A549 treated with Hydrocortisone at 1 μM for 4 hours (cell line): ENCODE measurements at places on chromosomes 16 and 17. TPM values are rescaled to one million over a fixed set of nuclear protein-coding genes. Genes with fewer than 3 reads are reported as not detected.

CLEC16A gene
- 9.5 to 12.2 TPM (median 10.6 TPM) in 5 replicates for total RNA-seq

DOC2B gene
- 1.8 to 2.2 TPM (median 2.1 TPM) in 5 replicates for total RNA-seq

CDK5R1 gene
- total RNA-seq, result 5.7 to 6.7 TPM (median 6.1 TPM) in 5 replicates

PLD6 gene
- total RNA-seq, result 5.5 to 7.8 TPM (median 6.5 TPM) in 5 replicates

MRPS7 gene
- total RNA-seq, result 143 to 179 TPM (median 172 TPM) in 5 replicates

EVI2B gene
- 0.07 to 0.08 TPM (median 0.08 TPM) in 4 of 5 replicates, not detected in the other for total RNA-seq

DCAF7 gene
- 50.0 to 63.4 TPM (median 57.5 TPM) in 5 replicates for total RNA-seq

CLEC3A gene
- not detected in 5 replicates for total RNA-seq
